ENCODE measurements at places on chromosomes 12 and 14. TPM values are rescaled to one million over a fixed set of nuclear protein-coding genes. Genes with fewer than 3 reads are reported as not detected.

Gene GPRC5D
- total RNA-seq, result not detected

Gene DACT1
- total RNA-seq, result 16.9 TPM

Gene POTEM
- not detected for total RNA-seq

Gene SLC6A12
- 0.19 TPM for total RNA-seq

Gene KRT83
- not detected for total RNA-seq

All from regular cardiac myocyte (primary cell).